ENCODE measurements at places on chromosomes 2 and 18. TPM values are rescaled to one million over a fixed set of nuclear protein-coding genes. Genes with fewer than 3 reads are reported as not detected.

The TCF23 gene
- polyA plus RNA-seq = not detected

The FKBP1B gene
- polyA plus RNA-seq = 19.7 TPM

The EML6 gene
- polyA plus RNA-seq = 0.12 TPM

The REEP1 gene
- polyA plus RNA-seq = 0.10 TPM

GRCh38 chr2:64967601-64968000 lies 21.6 kb upstream of the SLC1A4 start:
- no peak for DNase-seq

DNA sequence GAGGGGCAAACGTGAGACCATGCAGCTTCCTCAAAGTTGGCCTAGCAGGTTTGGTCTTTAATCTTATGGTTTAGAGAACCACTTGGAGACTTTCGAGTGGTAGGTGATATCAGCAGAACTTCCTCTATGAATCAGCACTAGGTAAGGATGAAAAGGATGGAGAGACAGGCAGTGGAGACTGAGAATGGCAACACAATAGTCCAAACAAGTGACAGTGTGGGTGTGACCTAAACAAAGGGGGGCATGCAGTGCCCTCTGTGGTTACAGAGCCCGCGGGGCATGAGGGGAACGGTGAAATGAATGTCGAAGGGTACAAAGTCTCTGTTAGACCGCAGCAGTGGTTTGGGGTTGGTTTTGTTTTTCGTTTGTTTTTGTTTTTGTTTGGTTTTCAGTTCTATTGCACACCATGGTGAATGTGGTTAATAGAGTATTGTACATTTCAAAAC lies 143.9 kb downstream of the L3MBTL4 start:
- DNase-seq = no peak

DNA sequence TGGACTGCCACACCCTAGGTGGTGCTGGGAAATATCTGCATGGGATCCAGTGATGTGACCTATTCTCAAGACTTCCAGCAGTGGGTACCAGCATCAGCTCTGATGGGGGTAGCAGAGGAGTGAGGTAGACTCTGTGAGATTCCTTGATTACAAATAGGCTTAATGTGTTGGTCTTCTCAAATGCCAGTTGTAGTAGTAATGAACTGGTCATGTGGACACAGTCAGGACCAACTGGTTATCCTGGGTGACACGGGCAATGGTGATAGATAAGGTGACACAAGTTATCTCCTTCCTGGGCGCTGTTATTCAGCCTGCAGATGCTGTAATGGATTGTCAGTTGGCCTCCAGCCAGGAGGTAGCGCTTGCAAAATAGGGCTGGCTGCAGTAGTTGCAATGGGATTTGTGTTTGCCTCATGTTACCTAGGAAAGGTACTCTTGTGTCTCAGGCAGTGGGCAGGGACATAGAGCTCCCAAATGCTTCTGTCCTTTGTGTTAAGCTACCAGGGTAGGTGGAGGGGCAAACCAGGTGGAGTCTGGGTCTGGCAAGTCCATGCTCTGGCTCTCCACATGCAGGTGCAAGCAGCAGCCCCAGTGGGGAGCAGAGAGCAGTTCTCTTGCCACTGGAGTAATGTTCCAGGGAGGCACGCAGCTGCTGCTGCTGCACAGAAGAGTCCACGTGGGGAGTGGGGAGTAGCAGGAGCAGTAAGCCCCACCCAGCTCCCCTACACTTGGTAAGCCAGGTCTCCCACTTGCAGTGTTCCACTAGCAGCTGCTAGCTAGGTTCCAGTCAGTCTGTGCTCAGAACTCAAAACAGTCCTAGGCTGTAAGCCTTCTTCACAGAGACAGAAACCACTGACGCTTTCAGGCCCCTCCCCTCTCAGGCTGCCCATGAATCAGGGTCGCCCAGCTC lies 505.4 kb upstream of the DDX18 start:
- DNase-seq = no peak

GRCh38 chr2:218344090-218344754 lies 12.4 kb upstream of the CATIP start:
- DNase-seq = no peak

All from AG04450 (cell line).